ENCODE measurements at places on chromosomes 16 and 17. TPM values are rescaled to one million over a fixed set of nuclear protein-coding genes. Genes with fewer than 3 reads are reported as not detected.

GRCh38 chr17:7707446-7707845, 2.4 kb downstream of the EFNB3 start:
- no peak for DNase-seq

DNA sequence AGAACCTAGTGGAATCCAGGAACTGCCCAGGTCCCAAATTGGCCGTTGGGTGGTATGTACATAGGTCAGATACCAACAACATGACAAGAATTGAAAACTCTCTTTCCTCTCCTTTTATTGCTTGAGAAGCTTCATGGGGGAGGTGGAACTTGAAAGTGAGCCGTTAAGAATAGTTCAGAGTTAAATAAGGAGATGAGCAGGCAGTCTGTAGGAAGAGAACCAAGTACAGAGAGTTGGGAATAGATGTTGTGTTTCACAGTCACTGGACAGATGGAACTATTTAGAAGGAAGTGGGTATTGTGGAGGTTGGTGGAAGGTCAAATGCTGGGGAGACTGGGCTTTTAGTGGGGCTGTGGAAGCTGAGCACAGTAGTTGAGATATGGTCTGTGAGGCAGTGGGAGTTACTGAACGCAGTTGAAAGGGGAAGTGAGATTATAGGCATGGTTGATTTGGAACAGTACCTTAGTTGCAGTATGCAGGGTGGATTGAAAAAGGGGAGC, 26.4 kb downstream of the ARHGAP44 start:
- DNase-seq: no peak

GRCh38 chr16:4636196-4636595, 11.6 kb downstream of the MGRN1 start:
- no peak for DNase-seq

The ZNF48 gene
- polyA plus RNA-seq: 12.4 TPM

The SLC6A4 gene
- polyA plus RNA-seq: 0.62 TPM

The SYNGR3 gene
- polyA plus RNA-seq: 1.5 TPM

All from left kidney (tissue), 8 donors.